ENCODE measurements at places on chromosomes 1 and 21.

DNA sequence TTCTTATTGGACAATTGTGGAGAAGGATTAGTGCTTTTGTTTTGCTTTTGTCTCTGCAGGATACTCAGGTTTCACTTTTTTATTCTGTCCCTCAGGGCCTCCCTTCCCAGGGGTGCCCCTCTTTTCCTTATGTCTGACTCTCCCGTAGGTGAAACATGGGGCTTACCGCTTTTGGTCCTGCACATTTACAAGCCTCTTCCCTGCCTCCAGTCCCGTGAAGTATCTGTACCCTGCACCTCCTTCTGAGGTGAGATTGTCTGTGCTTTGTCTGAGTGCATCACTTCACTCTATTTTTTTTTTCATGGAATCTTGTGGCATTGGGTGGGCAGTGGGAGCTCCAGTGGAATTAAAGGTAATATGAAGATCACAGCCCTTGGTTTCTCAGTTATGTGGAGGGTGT lies 758.1 kb upstream of the TPTE start:
- DNase-seq = no peak

GRCh38 chr1:81414488-81415015 lies 386.2 kb upstream of the ADGRL2 start:
- DNase-seq = no peak

DNA sequence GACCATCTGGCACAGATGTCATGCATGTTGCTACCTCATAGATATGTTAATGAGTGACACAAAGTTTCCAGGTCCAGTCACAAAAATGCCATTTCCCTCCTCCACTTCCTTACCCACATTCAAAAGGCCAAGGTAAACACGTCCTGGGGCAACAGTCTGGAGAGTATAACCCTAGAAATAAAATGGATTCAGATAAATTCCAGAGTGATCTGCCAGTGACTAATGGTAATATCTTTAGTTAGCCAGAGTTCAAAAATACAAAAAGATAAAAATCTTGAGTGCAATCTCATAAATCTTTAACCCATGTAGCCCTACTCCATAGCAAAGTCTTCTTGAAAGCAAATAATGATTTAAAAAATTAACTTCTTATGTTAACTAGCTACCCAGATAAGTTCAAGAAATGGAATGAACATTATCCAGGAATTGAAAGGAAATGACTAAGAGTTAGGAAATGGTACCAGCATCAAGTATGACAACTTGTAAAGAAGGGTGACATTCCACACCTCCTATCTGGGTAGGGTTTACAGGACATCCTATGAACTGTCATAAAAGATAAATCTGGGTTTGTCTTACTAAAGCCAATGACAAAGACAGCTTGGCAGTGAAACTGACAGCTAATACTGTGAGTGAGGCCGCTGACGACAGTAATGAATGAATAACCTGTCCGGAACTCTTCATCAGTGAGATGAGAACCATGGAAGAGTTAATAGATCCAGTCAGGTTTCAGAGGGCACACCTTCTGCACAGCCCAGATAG lies 18.1 kb downstream of the RGS2 start:
- no peak for DNase-seq

- DNase-seq = no peak
Observed at GRCh38 chr1:11680270-11681070, 478 bp downstream of the MAD2L2 start.

DNA sequence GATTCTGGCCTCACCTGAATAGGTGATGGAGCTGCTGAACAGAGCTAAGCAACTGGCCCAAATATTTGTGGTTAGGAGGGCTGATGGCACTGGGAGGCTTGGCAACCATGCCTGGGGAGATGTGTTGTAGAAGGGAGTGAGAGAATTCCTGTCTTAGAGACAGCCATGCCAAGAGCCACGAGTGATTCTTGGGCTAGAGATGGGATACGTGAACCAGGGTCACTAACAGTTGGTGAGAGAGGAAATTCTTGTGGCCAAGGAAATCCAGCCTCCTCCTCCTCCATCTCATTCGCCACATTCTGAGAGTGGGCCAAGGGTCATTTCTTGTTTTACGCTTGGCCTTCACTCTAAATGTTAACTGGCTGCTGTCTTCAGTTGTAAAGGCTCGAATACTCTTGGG lies 46.3 kb downstream of the NGF start:
- no peak for DNase-seq

GRCh38 chr1:67472056-67472455 lies 41.9 kb upstream of the SERBP1 start:
- no peak for DNase-seq

DNA sequence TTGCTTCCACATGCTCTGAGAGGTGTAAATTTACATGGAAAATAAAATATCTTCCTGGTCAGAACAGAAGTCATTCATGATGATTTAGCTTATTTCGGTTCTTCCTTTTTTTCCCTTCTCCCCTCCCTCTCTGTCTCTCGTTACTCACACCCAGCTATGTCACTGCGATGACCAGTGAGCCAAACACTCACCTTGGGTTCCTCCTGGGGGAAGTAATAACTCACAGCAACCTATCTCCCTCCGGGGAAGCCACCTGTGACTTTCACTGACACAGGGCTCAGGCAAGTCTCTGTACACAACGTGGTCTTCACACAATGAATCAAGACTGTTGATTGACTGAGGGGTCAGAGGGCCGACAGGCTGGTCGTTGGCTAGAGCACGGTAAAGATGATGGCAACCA lies 135.3 kb upstream of the VANGL1 start:
- no peak for DNase-seq

DNA sequence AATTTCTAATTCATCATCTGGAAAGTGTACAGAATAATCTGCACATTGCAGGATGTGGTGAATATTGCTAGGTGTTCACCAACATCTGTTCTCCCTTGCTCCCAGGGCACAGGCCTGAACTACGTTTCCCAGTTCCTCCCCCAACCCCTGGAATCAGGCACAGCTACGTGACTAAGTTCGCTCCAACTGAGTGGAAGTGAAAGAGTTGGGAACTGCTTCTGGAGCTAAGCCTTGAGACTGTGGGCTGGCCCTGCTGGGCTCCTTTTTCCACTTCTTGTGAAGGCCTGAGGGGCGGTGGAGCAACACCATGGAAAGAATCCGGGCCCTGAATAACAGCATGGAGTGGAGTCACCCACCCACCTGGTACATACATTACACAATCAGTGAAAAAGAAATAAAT lies 534.6 kb downstream of the SMYD3 start:
- no peak for DNase-seq

GRCh38 chr1:242524571-242525359 lies at the start of gene PLD5:
PLD5 (minus strand) TSS chr1:242524697.
- no peak for DNase-seq

GRCh38 chr1:173224280-173224892 lies 17.3 kb upstream of the TNFSF4 start:
- no peak for DNase-seq

GRCh38 chr1:177983077-177983476 lies 13.2 kb upstream of the SEC16B start:
- no peak for DNase-seq

GRCh38 chr1:74471470-74471869 lies 40.9 kb downstream of the LRRC53 start:
- DNase-seq = no peak

DNA sequence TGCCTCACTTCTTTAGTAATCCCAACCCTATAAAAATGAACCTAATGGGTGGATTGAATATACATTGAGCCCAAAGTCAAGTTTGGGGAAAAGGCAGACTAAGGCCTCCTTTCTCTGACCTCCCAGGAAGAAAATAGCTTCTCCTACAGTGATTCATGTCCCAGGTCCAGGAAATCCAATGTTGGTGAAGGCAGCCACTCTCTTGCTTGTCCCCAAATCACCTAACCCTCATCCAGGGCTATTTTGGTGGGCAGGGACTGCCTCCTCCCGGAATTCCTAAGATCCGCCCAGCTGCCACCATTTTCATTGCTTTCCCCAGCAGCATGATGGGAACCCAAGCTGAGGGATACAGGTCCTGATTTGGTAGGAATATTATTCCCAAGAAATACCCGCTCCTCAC lies 8.4 kb downstream of the MYOG start:
- peak; percentile 31 for DNase-seq

DNA sequence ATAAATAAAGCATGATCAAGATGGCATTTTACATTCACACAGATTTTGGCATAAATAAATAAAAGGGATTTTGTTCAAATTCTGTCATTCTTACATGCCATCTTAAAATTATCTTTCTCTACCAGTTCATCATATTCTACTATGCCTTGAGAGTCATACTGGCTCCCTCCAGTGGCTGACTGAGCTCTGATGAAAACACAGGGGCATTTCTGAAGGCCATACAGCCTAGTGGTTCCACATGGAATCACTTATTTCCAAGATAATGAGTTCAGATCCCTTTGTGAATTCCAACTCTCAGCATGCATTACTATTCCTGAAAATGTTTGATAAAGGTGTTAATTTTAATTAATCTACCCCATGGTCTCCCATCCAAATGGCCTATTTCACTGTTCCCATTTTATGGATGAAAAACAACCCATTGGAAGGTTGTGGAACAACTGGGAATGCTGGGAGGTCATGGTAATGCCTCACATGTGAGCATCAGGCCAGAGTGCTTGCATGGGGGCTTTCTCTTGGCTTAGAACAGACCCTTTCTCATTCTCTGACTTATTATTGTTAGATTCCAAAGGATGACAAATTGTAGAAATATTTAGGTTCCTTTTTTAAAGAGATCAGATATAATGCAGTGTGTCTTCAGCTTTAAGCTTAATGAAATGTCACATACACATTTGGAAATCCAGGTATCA lies 622.4 kb upstream of the PKN2 start:
- no peak for DNase-seq

GRCh38 chr1:11600836-11601235 lies 53.4 kb downstream of the FBXO2 start:
- no peak for DNase-seq

GRCh38 chr1:9369964-9370788 lies 77.5 kb downstream of the SPSB1 start:
- no peak for DNase-seq

- DNase-seq = no peak
Observed at GRCh38 chr1:108585313-108585712, 25.4 kb downstream of the EEIG2 start.
